ENCODE measurements at places on chromosomes 16 and 17.

GRCh38 chr16:86320237-86320595 lies 190.1 kb upstream of the FOXF1 start:
- DNase-seq = no peak

GRCh38 chr17:73722165-73722564 lies 77.9 kb upstream of the SDK2 start:
- DNase-seq = no peak

GRCh38 chr16:49330562-49331201 lies 42.9 kb upstream of the C16orf78 start:
- no peak for DNase-seq

DNA sequence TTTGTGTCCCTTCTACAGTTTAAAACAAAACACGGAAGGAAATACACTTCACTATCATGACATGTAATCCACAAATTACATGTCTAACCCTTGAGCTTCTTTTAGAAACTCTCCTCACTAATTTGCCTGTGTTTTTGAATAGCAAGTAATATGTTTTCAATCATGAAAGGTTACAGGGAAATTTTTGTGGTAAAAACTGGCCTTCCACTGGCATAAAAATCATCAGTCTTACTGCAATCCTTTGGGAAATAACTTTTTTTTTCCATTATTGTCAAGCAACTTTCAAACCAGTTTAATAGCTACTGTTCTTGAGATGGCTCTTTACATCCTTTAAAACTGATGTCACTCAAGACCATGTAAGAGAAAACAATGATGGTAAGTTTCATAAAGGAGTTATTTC lies 27.0 kb downstream of the MYO1D start:
- no peak for DNase-seq

GRCh38 chr17:12729086-12729485 lies 60.2 kb upstream of the ARHGAP44 start:
- DNase-seq = no peak

DNA sequence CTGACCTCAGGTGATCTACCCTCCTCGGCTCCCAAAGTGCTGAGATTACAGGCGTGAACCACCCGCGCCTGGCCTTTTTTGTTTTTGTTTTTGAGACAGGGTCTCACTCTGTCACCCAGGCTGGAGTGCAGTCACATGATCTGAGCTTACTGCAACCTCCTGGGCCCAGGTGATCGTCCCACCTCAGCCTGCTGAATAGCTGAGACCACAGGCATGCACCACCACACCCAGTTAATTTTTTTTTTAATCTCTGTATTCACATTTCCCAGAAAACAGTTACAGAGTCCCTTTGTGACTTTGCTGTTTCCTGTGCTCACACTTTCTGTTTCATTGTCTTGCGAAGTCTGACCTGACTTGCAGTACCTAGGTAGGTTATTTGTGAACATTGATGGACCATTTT lies 2.7 kb downstream of the CLUAP1 start:
- DNase-seq = no peak

DNA sequence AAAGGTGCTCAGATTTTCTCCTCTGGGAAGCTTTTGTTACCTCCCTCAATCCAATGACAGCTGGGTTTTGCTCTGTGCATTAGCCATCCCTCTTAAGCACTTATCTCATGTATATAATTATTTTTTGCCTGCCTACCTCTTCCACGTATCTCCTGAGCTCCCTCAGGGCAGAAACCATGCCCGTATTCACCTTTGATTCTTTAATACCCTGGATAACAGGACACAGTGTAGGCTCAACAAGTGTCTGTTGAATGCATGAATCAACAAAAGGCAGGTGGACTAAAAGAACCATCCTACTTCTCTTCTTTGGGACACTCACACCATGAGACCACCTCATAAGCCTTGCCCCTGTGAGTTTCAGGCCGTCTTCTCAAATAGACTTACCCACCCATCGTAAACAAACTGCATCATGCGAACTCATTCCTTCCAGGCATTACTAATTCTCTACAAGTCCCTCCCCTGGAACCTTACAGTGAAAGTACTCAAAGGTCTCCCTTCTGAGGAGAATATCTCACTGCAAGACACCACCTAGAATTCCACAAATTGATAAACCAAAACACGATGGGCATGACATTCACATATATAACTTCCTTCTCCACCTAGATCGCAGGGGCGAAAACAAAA lies 3.2 kb downstream of the ARHGAP17 start:
- no peak for DNase-seq

- DNase-seq = no peak
Measured at GRCh38 chr17:7897773-7898172, 9.2 kb downstream of the CHD3 start.

GRCh38 chr17:76166168-76166567 lies 25.1 kb upstream of the FOXJ1 start:
- no peak for DNase-seq

- peak; percentile 61 for DNase-seq
Measured at GRCh38 chr17:4833941-4834680, 971 bp downstream of the MINK1 start.

DNA sequence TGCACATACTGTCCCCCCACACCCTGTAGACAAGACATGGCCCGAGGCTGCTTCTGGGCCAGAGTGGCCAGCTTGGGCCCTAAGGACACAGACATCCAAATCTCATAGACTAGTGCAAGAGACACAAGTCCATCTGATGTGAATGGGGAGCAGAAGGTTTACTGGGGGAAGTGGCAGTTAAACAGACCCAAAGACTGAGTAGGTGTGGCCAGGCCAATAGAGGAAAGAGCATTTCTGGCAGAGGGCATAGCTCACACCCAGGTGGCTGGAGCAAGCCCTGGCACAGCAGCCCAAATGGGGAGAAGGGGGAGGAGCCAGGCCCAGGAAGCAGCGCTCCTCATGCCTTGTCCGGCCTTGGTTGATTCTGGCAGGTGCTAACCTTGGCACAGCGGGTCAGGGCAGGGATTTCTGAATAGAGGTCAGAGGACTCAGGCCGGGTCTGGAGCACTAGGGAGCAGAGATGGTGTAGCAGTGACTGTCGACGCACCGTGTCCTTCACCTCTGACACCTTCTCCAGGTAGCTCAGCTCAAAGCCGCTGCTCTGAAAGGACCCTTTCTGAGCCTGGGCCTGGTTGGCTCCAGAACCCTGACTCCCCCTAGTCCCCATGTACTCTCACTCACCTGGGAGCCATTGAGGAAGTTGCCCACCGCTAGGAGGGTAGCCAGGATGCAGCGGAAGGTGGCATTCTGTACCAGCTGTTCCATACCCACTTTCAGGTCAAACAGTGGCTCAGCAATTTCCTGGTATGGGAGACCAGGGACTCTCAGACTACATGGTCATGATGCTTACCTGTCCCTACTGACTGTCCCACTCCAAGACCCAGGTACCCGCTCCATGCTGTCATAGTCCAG lies 4.1 kb downstream of the TMEM208 start:
- DNase-seq = no peak

- DNase-seq = no peak
Measured at GRCh38 chr16:19555938-19556771, 652 bp downstream of the VPS35L start.

GRCh38 chr16:4970010-4970409 lies 11.9 kb downstream of the SEC14L5 start:
- DNase-seq = no peak

DNA sequence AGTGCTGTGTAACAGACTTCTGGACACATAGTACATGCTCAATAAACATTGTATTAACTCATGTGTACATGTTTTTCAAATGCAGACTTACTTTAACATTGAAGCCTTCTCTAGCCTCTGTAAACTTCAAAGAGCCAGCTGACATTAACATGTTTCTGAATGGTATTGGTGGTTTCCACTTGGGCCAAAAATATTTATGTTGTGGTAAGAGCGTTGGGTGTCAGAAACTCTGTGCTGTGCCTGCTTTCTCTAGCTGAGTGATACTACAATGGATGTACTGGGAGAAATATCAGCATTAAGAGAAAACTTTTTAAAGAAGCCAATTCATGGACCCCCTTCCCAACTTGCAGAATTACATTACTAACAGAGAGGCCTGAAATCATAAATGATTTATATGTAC lies 1951.7 kb downstream of the TP53TG3F start:
- DNase-seq = no peak

- no peak for DNase-seq
Measured at GRCh38 chr16:65819136-65819898, 547.2 kb upstream of the CDH5 start.

- no peak for DNase-seq
Measured at GRCh38 chr17:29557085-29557738, 9.6 kb downstream of the ABHD15 start.
